ENCODE measurements at places on chromosomes 1 and 21.
A peak's percentile ranks its signal among the peaks of the same experiment; 100 is the strongest.

- no peak for DNase-seq
Measured at GRCh38 chr1:205062895-205063294, 19.9 kb downstream of the CNTN2 start.

DNA sequence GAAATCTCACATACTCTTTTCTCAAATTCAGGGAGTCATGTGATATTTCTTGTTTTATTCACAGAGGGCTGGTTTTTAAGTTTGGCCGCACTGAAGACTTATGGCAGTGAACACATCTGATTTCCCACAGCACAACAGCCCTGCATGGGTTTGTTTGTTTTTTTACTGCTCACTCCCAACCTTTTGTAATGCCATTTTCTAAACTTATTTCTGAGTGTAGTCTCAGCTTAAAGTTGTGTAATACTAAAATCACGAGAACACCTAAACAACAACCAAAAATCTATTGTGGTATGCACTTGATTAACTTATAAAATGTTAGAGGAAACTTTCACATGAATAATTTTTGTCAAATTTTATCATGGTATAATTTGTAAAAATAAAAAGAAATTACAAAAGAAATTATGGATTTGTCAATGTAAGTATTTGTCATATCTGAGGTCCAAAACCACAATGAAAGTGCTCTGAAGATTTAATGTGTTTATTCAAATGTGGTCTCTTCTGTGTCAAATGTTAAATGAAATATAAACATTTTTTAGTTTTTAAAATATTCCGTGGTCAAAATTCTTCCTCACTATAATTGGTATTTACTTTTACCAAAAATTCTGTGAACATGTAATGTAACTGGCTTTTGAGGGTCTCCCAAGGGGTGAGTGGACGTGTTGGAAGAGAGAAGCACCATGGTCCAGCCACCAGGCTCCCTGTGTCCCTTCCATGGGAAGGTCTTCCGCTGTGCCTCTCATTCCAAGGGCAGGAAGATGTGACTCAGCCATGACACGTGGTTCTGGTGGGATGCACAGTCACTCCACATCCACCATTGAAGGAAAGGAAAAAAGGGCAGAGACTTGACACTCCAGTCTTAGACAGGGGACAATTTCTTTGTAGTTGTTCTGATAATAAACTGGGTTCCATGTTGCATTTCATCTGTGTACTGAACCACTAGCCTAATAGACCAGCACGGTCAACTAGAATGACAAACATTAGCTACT is 22.8 kb downstream of the TMEM50A start:
- DNase-seq = no peak

DNA sequence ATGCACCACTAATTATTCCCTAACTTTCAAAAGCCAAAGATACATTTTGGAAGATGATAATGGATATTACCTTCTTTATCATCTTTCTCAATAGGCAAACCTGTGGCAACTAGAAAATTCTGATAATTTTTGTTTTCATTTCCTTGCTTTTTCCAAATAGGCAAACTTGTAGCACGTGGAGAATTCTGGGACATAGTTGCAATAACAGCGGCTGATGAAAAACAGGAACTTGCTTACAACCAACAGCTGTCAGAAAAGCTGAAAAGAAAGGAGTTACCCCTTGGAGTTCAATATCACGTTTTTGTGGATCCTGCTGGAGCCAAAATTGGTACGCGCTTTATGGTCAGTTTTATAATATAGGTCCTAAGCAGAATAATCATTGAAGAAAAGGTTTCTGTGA is 1.5 kb downstream of the FPGT start:
- DNase-seq = no peak

- DNase-seq = no peak
Measured at GRCh38 chr1:26768755-26769154, 19.0 kb upstream of the PIGV start.

DNA sequence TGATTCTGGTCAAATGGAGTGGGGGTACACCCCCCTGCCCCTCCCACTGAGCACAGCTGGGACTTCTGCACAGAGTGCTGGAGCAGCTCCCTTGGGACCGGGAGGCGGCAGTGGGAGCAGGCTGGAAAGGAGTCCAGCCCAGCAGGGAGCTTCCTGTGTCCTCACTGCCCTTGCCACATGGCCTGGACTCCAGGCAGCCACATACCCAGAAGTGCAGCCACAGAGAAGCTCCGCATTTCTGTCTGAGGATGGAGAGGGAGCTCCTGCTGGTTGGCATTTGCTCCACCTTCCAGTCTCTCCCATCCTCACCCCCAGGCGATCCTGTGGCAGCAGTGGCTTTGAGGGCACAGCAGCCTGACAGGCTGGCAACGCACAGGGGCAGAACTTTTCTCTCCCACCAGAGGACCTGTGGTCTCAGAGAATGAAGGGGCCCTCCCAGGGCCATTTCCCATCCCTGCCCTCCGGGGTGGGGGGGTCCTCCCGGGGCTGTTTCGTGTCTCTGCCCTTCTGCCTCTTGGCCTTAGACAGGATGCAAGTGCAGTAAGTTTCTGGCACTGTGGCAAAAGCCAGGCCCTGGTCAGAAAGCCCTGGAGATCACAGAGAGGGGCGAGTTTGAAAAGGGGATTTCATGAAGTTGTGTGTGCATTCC is 103.6 kb upstream of the COL6A1 start:
- DNase-seq = no peak

GRCh38 chr1:185418472-185418871 is 101.4 kb upstream of the IVNS1ABP start:
- no peak for DNase-seq

DNA sequence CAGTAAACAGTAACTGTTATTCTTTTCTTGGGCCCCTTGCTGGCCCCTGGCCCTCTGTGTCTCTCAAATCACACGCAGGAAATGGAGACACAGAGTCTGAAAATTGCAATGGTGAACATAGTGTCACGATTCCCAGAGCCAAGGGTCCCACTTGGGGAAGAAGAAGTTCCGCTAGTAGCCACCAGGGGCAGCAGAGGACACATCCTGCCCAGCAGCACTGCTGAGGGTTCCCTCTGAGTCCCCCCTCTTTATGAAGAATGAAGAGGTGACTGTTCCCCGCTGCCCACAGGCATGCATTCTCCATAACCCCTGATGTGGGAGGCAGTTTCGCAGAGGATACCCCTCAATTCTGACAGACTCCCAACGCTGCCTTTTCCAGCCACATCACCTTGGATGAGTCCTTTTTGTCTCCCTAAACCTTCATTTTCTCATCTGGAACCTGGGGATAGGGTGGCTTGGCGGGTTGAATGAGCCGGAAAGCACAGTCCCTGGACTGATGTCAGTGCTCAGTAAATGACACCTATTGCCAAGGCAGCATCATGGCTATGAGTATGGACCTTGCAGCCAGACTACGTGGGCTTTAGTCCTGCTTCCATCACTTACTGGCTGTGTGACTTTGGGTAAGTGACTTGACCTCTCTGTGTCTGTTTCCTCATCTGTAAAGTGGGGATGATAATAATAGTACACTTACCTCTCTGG is 238.0 kb upstream of the TMEM51 start:
- DNase-seq = no peak

GRCh38 chr21:34825948-34826548 is 157.3 kb downstream of the CLIC6 start:
- no peak for DNase-seq

- DNase-seq = no peak
Measured at GRCh38 chr1:20278692-20279130, 12.0 kb upstream of the VWA5B1 start.

GRCh38 chr1:25140073-25140797 is 92.1 kb downstream of the SYF2 start:
- DNase-seq = no peak

GRCh38 chr21:15208786-15209185 is 144.0 kb upstream of the NRIP1 start:
- no peak for DNase-seq

- no peak for DNase-seq
Measured at GRCh38 chr1:202150602-202151001, 6.1 kb upstream of the ARL8A start.

GRCh38 chr1:155070721-155071569 is 7.4 kb downstream of the EFNA4 start:
- peak; percentile 88 for DNase-seq

DNA sequence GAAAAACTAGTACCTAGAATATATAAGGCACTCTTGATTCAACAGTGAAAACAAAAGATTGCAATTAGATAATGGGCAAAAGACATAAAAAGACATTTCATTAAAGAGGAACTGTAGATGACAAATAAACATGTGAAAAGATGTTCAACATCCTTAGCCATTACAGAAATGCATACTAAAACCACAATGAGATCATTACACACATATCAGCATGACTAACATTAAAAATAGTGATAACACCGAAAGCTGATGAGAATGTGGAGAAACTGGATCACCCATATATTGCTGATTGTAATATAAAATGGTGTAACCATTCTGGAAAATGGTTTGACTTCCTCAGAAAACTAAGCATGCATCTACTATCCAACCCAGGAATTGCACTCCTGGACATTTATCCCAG is 340.3 kb downstream of the SEC16B start:
- DNase-seq = no peak

GRCh38 chr1:244712669-244713068 is 59.7 kb downstream of the DESI2 start:
- DNase-seq = no peak

- DNase-seq = no peak
Measured at GRCh38 chr21:33480481-33481103, 818 bp upstream of the TMEM50B start.

GRCh38 chr21:18764720-18765119 is 361.1 kb upstream of the TMPRSS15 start:
- DNase-seq = no peak

GRCh38 chr1:93436496-93436895 is 11.4 kb upstream of the FNBP1L start:
- DNase-seq = no peak

- DNase-seq = no peak
Measured at GRCh38 chr1:199082778-199083389, 444.0 kb downstream of the PTPRC start.

GRCh38 chr21:28892199-28893111 is 100.2 kb downstream of the LTN1 start:
- DNase-seq = no peak

DNA sequence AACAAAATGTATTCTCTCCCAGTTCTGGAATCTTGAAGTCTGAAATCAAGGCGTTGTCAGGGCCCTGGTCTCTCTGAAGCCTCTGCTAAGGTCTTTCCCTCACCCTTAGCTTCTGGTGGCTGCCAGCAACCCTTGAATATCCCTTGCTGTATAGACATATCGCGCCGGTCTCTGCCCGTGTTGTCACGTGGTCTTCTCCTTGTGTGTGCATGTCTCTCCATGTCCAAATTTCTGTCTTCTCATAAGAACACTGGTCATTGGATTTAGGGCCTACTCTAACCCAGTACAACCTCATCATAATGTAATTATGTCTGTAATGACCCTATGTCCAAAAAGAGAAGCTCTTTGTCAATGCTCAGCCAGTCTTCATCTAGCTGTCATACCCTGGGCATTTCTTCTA is 85.7 kb upstream of the ETS2 start:
- no peak for DNase-seq

DNA sequence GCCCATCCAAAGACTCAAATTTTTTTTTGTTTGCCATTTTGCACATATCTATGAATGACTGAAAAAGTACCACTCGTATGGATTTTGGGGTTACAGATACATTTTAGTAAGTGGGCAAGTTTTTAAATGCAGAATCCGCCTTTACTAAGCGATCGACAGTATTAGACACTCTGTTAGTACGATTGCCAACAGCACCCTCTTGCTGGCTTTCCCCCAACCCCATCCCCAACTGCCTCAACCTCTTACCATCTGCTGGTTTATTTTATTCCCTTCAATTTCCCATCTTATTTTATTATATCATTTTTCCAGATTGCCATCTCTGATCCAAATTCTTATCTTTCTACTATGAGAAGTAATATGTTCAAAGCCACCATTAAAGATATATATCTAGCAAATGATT is 244.8 kb downstream of the LRRIQ3 start:
- DNase-seq = no peak

- peak; percentile 75 for DNase-seq
Measured at GRCh38 chr1:26288311-26288941, 8.5 kb downstream of the SH3BGRL3 start.

DNA sequence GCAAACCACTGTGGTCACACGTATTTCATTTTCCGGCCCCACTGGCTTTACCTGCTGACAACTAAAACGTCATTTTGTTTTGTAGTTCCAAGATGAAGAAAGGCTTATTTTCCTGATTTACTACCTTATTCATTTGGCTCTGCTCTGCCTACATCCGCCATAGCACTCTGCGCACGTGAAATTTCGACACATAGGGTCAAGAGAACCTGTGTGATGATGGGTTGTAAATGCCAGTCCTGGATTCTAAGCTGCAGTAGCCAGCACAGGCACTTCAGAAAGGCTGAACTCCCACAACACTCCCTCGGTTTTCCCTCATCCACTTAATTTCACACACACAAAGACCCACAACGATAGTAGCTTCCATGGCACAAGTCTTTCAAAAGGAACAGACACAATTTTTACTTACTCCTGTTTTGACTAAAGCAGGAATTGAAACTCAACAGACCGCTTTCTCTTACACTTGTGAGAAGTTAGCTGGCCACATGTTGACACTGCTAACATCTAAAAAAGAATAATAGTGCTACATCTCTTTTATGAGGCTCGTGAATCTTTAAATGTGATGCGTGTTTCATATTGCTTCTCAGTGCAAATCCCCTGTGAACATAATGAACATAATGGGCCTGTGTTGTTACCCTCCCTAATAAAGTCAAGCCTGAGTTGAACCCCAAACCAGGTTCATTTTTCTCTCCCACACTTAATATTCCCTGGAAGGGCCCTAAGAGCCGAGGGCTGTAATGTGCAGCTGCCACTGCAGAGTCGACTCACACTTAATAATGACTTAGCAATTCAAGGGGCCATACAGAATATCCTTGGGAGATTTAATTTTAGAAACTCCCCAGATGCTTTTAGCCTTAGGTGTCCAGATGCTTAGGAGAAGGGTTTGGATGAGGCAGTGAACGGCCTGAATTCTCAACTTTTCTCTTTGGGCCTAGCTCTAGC is 1.5 kb upstream of the RUNX1 start:
- no peak for DNase-seq

GRCh38 chr1:227735539-227736285 is 477 bp downstream of the SNAP47 start:
- no peak for DNase-seq

DNA sequence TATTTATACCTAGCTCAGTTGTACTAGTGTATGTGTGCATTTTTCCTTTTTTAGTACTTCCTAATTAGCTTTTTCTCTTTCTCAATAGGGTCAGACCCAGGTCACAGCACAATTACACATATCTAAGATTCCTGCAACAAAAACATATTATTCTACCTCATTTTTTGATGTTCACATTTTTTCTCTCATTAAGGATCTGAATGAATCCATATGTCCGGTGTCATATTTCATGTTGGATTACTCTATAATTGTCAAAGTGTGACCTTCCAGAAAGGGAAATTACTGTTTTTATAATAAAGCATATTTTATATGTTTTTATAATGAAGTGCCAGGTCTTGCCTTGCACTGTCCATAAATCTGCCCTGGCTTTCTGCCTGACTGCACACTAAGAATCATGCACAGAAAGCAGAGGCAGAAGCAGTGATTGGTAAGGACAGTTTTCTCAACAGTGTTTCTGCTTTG is 143.7 kb downstream of the KCNT2 start:
- DNase-seq = no peak

GRCh38 chr1:239682960-239683359 is 296.6 kb downstream of the CHRM3 start:
- no peak for DNase-seq
